ENCODE measurements at places on chromosomes 11 and 22. TPM values are rescaled to one million over a fixed set of nuclear protein-coding genes. Genes with fewer than 3 reads are reported as not detected.

MEN1 gene
- total RNA-seq: 28.7 TPM

SLC22A24 gene
- total RNA-seq: not detected

DEUP1 gene
- not detected for total RNA-seq

DNAJB13 gene
- not detected for total RNA-seq

FOLH1 gene
- total RNA-seq: not detected

CSNK2A3 gene
- 1.1 TPM for total RNA-seq

CASP12 gene
- not detected for total RNA-seq

ASPHD2 gene
- total RNA-seq: 17.4 TPM

MMP11 gene
- 0.49 TPM for total RNA-seq

BRSK2 gene
- total RNA-seq: 0.27 TPM

FGF4 gene
- total RNA-seq: not detected

GRAP2 gene
- 157 TPM for total RNA-seq

POTEH gene
- total RNA-seq: not detected

OR51E1 gene
- total RNA-seq: not detected

SYTL2 gene
- total RNA-seq: 96.5 TPM

DCDC1 gene
- total RNA-seq: not detected

SAA1 gene
- not detected for total RNA-seq

PISD gene
- total RNA-seq: 30.8 TPM

PNPLA5 gene
- total RNA-seq: not detected

KAT5 gene
- 83.5 TPM for total RNA-seq

MS4A10 gene
- not detected for total RNA-seq

ADORA2A gene
- total RNA-seq: 22.2 TPM

RFPL2 gene
- total RNA-seq: 0.15 TPM

RIMBP3B gene
- total RNA-seq: 0.22 TPM

GAB4 gene
- total RNA-seq: not detected

LRRC4C gene
- not detected for total RNA-seq

NXPE2 gene
- not detected for total RNA-seq

KRTAP5-2 gene
- total RNA-seq: not detected

OR10D3 gene
- not detected for total RNA-seq

CD3E gene
- total RNA-seq: 696 TPM

APOA5 gene
- not detected for total RNA-seq
